ENCODE measurements at places on chromosomes 16 and 17. TPM values are rescaled to one million over a fixed set of nuclear protein-coding genes. Genes with fewer than 3 reads are reported as not detected.

DNA sequence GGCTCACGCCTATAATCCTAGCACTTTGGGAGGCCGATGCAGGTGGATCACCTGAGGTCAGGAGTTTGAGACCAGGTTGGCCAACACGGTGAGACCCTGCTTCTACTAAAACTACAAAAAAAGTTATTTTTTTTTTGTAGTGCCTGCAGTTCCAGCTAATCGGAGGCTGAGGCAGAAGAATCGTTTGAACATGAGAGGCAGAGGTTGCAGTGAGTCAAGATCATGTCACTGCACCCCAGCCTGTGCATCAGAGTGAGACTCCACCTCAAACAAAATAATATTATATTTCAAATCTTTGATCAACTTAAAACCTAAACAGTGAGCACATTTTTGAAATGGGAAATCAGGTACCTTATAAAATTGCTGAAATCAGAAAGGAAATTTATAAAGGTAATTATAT, 36.5 kb downstream of the NCOR1 start:
- no peak overlapping the region for H3K27ac ChIP-seq
- DNase-seq: no peak
- H3K27me3 ChIP-seq: no peaks in the 10 kb centered on the region
- H3K36me3 ChIP-seq: peaks cover 3% of the 10 kb centered on the region
- no peak overlapping the region for H3K4me3 ChIP-seq
- H3K4me1 ChIP-seq: no peaks in the 10 kb centered on the region

DNA sequence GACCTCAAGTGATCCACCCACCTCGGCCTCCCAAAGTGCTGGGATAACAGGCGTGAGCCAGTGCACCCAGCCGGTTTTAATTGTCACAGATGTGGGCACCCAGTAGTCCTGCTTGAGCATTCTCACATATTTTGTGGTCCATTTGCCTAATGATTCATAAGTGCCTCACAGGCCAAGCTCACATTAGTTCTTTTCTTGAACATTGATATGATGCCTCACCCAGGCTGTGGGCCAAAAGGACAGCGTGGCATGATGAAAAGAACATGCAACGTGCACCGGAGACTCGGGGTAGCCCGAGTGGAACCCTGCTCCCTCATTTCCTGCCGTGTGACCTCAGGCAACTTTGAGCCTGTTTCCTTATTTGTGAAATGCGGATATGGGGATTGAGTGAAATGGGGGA, 181.9 kb downstream of the SNX29 start:
- no peak overlapping the region for H3K27ac ChIP-seq
- DNase-seq: no peak
- H3K27me3 ChIP-seq: peaks cover 8% of the 10 kb centered on the region
- H3K4me3 ChIP-seq: no peak overlapping the region
- no peaks in the 10 kb centered on the region for H3K36me3 ChIP-seq

The RHBDF1 gene
- 6.9 TPM for total RNA-seq

DNA sequence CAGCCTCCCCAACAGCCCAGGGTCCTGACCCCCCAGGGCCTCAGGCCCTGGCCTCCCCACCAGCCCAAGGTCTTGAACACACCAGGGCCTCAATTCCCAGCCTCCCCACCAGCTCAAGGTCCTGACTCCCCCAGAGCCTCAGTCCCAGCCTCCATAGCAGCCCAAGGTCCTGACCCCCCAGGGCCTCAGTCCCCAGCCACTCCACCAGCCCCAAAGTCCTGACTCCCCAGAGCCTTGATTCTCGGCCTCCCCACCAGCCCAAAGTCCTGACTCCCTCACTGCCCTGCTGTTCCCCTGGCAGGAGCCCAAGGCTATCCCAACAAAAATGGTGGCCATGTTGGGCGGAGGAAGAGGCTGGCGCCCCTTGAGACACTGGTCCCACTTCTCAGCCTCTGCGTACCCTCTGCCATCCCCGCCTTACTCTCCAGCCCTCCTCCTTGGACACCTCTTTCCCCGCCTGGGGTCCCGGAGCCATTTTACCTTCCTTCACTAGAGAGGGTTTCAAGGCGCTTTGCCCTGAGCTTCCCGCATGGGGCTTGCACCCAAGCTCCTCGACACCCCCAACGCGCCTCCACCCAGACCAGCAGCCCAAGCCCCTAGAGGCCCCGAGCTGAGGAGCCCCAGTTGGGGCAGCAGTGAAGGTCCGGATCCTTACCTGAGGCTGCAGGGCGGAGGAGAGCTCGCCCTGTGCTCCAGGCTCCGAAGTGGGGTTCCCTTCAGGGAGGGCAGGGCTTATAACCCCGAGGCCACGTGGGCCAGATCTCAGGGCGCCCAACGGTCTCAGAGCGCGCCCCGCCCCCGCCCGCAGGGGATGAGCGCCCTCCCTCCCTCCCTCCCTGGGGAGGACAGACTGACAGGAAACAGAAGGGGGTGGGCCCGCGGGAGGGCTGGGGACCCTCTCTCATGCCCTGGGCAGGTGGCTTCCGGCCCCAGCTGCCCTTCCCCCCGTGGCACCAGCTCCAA, 3.5 kb upstream of the TSPOAP1 start:
- peak overlapping the region; percentile 99 for H3K27ac ChIP-seq
- H3K4me3 ChIP-seq: peak overlapping the region; percentile 91
- no peaks in the 10 kb centered on the region for H3K27me3 ChIP-seq
- peaks cover 28% of the 10 kb centered on the region for H3K36me3 ChIP-seq

- H3K27ac ChIP-seq: no peak overlapping the region
- no peaks in the 10 kb centered on the region for H3K4me1 ChIP-seq
- no peaks in the 10 kb centered on the region for H3K36me3 ChIP-seq
- DNase-seq: no peak
- no peak overlapping the region for H3K4me3 ChIP-seq
- H3K27me3 ChIP-seq: peaks cover 38% of the 10 kb centered on the region
These were observed 12.2 kb upstream of the ATP2C2 start for GRCh38 chr16:84356176-84356575.

- H3K4me3 ChIP-seq: no peak overlapping the region
- H3K4me1 ChIP-seq: peaks cover 20% of the 10 kb centered on the region
- H3K27ac ChIP-seq: no peak overlapping the region
These were observed 17.1 kb downstream of the AKAP1 start for GRCh38 chr17:57102122-57102521.

The TAC4 gene
- not detected for total RNA-seq

The CCL16 gene
- total RNA-seq: not detected

- H3K27ac ChIP-seq: peak overlapping the region; percentile 91
- no peaks in the 10 kb centered on the region for H3K27me3 ChIP-seq
These were observed 46.3 kb downstream of the PRKCA start for GRCh38 chr17:66348584-66349165.

DNA sequence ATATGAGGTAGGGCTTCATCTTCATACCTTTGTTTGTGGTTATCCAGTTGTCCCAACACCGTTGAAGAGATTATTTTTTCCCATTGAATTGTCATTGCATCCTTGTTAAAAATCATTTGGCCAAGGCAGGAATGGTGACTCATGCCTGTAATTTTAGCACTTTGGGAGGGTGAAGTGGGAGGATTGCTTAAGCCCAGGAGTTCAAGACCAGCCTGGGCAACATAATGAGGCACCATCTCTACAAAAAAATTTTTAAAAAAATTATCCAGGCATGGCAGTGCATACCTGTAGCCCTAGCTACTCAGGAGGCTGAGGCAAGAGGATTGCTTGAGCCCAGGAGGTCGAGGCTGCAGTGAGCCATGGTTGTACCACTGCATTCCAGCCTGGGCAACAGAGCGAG, 223.9 kb downstream of the TANC2 start:
- no peak overlapping the region for H3K4me3 ChIP-seq
- H3K36me3 ChIP-seq: no peaks in the 10 kb centered on the region
- no peak overlapping the region for H3K27ac ChIP-seq

- no peaks in the 10 kb centered on the region for H3K36me3 ChIP-seq
- H3K4me1 ChIP-seq: peaks cover 7% of the 10 kb centered on the region
- H3K27me3 ChIP-seq: peaks cover 16% of the 10 kb centered on the region
- no peak overlapping the region for H3K27ac ChIP-seq
- no peak for DNase-seq
These were observed 28.8 kb downstream of the GINS3 start for GRCh38 chr16:58421059-58421458.

GRCh38 chr17:81337476-81337879, 42.4 kb upstream of the SLC38A10 start:
- peak; percentile 84 for DNase-seq
- H3K4me1 ChIP-seq: peaks cover 3% of the 10 kb centered on the region
- H3K27ac ChIP-seq: no peak overlapping the region
- H3K4me3 ChIP-seq: no peak overlapping the region
- H3K36me3 ChIP-seq: peaks cover 3% of the 10 kb centered on the region

DNA sequence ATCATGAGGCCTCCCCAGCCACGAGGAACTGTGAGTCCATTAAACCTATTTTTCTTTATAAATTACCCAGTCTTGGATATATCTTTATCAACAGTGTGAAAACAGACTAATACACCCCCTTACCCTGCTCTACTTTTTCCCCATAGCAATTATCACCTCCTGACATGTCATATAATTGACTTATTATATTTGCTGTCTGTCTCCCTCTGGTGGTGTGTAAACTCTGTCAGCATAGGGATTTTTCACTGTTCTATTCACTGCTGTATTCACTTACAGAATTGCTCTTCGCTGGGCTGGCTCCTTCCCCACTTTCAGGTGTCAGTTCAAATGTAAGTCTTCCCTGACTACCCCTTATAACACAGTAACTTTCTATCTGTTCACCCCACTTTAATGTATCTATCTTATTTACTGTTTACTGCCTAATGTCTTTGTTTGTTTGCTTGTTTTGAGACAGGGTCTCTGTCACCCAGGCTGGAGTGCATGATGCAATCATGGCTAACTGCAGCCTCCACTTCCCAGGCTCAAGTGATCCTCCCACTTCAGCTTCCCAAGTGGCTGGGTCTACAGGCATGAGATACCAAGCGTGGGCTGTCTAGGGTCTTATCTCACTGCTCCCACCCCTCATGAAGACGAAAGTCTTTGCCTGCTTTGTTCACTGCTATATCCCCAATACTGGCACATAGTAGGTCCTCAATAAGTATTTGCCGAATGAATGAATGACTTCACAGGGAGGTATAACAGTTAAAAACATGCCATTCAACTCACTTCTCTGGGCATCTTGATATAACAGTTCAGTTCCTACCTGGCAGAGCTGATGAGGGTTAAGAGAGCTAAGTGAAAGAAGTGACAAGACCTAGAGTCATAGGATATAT, 52.4 kb upstream of the CDH3 start:
- peaks cover 14% of the 10 kb centered on the region for H3K27me3 ChIP-seq
- no peaks in the 10 kb centered on the region for H3K36me3 ChIP-seq
- H3K4me3 ChIP-seq: no peak overlapping the region
- no peaks in the 10 kb centered on the region for H3K4me1 ChIP-seq
- H3K27ac ChIP-seq: no peak overlapping the region

The PTX4 gene
- total RNA-seq: 0.38 TPM

DNA sequence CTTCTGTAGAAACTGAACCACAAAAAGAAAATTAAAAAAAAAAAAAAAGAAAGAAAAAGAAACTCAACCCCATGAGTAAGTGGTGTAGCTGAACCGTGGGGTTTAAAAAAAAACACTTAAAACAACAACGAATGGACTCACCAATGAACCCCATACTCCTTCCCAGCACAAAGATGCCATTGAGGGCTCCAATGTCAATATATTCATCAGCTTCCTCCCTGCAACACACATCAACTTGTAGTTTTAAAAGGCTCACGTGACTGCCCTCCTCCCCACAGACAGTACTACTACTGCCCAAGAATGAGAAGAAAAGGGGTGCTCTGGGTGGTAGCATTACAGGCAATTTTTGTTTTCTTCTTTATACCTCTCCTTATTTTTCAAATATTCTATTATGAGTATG, 3.3 kb upstream of the KLHL11 start:
- DNase-seq: no peak
- H3K36me3 ChIP-seq: peaks cover 64% of the 10 kb centered on the region
- H3K27me3 ChIP-seq: no peaks in the 10 kb centered on the region
- peaks cover 17% of the 10 kb centered on the region for H3K4me1 ChIP-seq
- H3K4me3 ChIP-seq: no peak overlapping the region
- H3K27ac ChIP-seq: no peak overlapping the region

- no peaks in the 10 kb centered on the region for H3K4me1 ChIP-seq
- no peak overlapping the region for H3K4me3 ChIP-seq
- peaks cover 43% of the 10 kb centered on the region for H3K27me3 ChIP-seq
- H3K27ac ChIP-seq: no peak overlapping the region
These were observed 13.4 kb downstream of the BCO1 start for GRCh38 chr16:81251871-81252270.

DNA sequence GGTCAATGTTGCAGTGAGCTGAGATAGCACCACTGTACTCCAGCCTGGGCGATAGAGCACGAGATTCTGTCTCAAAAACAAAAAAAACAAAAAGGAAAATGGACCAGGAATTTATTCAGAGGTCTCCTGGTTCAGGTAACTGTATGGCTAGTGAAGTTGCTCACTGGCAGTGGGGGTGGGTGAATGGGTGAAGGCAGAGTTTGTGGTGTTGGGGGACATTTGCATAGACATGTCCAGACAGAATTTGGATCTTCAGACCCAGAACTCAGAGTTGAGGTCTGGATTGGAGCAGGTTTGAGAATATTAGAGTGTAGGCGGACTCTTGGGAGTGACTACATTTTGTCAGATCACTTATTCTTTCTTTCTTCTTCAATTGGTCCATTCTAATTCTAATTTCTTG, 55.0 kb downstream of the SMPD3 start:
- H3K4me1 ChIP-seq: no peaks in the 10 kb centered on the region
- H3K4me3 ChIP-seq: no peak overlapping the region
- H3K27me3 ChIP-seq: 0 out of 3 replicates have a peak, but pooled peaks cover 5% of the 10 kb centered on the region
- no peak overlapping the region for H3K27ac ChIP-seq
- no peaks in the 10 kb centered on the region for H3K36me3 ChIP-seq
- DNase-seq: no peak

GRCh38 chr17:37494401-37494831, 4.7 kb downstream of the DUSP14 start:
- H3K27me3 ChIP-seq: no peaks in the 10 kb centered on the region
- no peak for DNase-seq
- H3K27ac ChIP-seq: no peak overlapping the region
- peaks cover 16% of the 10 kb centered on the region for H3K4me1 ChIP-seq
- H3K4me3 ChIP-seq: no peak overlapping the region
- H3K36me3 ChIP-seq: 0 out of 3 replicates have a peak, but pooled peaks cover 3% of the 10 kb centered on the region

The MAPK7 gene
- 7.5 TPM for total RNA-seq

DNA sequence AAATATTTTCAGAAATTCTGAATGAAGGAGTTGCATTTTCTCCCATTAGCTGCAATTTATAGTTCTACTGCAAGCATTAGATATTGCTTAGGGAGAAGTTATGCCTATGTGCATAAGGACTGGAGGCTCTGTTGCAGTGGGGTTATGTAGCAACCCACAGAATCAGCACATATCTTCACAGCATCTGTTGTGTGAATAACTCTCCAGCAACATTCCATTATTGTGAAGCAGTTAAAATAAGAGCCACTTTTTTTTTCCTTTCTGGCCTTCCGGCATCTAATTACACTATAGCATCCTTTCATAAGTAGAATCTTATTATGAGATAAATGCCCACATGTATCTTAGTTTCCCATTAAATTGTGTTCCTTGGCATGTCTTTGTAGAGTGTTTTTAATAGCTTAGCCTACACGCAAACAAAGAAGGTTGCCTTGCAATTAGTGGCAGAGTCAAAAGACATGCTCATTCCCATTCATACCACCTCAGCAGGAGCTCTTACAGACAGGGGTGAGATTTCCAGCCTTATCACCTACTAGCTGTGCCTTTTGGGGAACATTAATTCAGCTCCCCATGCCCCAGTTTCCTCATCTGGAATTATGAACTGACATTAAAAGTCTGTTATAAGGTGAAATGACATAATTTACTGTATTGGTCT, 596.0 kb upstream of the GOT2 start:
- no peak overlapping the region for H3K4me3 ChIP-seq
- no peak for DNase-seq

- H3K27me3 ChIP-seq: peaks cover 33% of the 10 kb centered on the region
- peaks cover 8% of the 10 kb centered on the region for H3K4me1 ChIP-seq
- no peak overlapping the region for H3K27ac ChIP-seq
- no peaks in the 10 kb centered on the region for H3K36me3 ChIP-seq
These were observed 44.1 kb upstream of the STH start for GRCh38 chr17:45954914-45955313.
